ENCODE measurements at places on chromosomes 13 and 19.

DNA sequence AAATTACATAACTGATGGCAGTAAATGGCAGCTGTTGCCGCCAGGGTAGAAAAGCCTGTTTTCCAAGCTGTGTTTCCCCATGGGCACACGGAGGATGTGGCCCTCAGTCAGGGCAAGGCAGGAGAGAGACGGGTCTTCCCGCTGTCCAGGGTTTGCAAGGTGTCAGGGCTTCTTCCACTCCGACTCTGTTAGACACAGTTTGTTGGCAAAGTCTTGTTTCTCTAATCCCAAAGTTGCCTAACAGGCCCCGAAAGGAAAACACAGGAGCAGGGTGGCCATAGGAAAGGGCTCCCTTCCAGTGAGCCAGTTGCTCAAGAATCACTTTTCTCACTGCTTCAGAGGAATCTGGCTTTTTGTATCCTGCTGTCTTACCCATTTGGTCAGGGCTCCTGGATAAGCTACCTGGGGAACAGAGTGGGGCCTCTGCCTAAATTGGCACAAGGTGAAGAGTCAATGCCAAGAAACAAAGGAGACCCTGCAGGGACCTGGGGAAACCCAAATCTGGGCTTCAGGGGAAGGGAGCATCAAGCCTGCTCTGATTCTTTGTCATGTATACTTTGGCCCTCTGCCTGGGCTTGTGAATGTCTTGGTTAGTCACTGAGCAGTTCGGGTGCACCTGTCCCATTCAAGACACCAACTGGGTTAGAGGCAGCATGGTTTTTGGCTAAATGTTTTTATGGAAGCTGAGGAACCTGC, 29.0 kb upstream of the CXCL17 start:
- no peak for DNase-seq

DNA sequence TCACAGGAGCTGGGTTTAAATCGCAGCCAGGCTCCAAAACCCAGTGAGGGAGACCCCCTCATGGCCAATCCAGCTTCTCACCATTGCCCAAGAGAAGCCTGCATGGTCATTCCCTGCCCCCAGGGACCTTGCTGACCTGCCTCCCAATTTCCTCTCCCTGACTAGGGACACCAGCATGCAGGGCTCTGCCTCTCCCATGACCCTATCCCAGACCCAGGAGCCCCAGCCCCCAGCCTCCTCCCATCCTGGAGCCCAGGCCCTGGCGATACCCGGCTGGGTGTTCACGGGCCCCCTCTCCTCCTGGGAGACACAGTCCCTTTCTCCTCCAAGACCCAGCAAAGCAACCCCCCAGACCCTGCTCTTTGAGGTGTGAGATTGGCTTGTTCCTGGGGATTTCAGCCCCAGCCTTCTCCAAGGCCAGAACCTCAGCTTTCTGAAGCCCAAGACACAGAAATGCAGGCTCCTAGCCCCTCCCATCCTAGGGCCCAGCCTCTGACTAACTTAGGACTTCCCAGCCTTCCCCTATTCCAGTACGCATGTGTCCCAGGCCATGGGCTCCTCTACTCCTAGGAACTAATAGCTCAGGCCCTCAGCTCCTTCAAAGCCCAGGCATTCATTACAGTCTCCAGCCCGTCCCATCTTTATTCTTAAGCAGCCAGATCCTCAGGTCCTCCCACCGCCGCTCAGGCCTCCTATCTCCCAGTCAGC, 1.1 kb downstream of the GYS1 start:
- peak; percentile 59 for DNase-seq

DNA sequence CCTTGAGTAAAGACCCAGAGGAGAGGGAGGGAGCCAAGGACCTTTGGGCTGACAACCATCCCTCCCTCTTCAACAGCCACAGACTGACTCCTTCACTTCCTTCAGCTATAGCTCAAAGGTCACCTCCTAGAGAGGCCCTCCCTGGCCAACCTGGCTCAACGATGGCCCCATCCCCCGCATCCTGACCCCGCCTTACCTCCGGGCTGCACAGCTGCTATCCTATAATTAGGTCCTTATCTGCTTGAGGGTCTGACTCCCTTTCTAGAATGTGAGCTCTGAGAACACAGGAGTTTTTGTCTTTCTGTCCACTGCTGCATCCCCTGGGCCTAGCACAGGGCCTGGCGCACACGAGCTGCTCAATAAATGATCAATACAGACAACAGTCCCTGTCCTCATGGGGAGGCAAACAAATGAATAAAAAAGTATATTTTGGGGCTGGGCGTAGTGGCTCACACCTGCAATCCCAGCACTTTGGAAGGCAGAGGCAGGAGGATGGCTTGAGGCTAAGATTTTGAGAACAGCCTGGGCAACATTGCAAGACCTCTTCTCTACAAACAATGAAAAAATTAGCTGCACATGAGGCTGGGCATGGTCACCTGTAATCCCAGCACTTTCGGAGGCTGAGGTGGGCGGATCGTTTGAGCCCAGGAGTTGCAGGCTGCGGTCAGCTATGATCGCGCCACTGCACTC, 6.6 kb upstream of the LGALS4 start:
- DNase-seq = no peak

GRCh38 chr13:48234566-48235340, 1.7 kb downstream of the ITM2B start:
- DNase-seq = no peak

DNA sequence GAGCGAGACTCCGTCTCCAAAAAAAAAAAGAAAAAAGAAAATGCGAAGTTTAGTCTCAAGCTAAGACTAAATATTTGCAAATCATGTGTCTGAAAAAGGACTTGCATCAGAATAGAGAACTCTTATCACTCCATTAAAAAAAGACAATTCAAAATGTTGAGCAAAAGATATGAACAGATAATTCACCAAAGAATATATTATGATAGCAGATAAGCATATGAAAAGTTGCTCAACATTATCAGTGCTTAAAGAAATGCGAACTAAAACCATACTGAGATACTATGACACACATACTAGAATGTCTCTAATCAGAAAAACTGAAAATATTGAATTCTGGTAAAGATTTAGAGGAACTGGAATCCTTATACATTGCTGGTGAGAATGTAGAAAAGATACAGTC, 38.7 kb upstream of the SACS start:
- DNase-seq = no peak

GRCh38 chr19:42018503-42019193, 24.6 kb upstream of the ATP1A3 start:
- no peak for DNase-seq

- DNase-seq = no peak
These were observed 4.2 kb upstream of the CERS4 start for GRCh38 chr19:8204961-8205360.

GRCh38 chr19:38003438-38004185, 96.6 kb downstream of the SIPA1L3 start:
- peak; percentile 84 for DNase-seq

DNA sequence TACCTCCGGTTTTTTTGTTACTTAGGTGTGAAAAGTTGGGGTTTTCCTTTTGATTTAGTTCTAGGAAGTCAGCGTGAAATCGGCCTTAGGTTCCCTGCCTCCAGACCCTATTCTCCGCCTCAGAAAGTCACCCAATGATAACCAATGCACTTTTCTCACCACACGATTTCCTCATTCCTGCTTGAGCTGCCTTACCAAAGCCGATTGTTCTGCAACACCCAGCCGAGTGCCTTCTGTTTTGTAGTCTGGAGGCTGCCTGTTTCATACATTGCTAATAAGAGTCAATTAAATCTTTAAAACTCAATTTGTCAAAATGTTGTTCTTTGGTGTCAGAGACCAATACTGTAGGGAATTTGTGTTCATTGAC, 39.7 kb downstream of the GJA3 start:
- DNase-seq = no peak

DNA sequence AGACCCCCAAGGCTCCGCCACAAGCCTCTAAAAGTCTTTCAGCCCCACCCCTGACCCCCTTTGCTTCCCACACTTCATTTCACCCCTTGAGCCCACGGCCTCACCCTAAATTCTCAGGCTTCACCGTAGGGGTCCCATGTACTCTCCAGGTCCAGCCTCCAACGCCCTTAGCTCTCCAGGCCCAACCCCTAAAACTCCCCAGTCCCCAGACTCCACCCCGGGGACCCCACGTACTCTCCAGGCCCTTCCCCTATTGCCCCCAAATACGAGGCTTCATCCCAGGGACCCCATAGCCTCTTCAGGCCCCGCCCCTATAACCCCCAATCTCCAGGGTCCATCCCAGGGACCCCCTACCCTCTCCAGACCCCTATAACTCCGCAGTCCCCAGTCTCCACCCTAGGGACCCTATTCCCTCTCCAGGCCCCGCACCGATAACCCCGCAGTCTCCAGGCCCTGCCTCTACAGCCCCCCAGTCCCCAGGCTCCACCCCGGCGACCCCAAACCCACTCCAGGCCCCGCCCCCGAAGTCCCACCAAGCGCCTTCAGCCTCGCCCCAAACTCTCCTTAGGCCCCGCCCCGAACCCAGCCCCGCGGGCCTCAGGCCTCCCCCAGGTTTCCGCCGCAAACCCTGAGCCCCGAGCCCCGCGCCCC, 619 bp downstream of the MED16 start:
- no peak for DNase-seq

DNA sequence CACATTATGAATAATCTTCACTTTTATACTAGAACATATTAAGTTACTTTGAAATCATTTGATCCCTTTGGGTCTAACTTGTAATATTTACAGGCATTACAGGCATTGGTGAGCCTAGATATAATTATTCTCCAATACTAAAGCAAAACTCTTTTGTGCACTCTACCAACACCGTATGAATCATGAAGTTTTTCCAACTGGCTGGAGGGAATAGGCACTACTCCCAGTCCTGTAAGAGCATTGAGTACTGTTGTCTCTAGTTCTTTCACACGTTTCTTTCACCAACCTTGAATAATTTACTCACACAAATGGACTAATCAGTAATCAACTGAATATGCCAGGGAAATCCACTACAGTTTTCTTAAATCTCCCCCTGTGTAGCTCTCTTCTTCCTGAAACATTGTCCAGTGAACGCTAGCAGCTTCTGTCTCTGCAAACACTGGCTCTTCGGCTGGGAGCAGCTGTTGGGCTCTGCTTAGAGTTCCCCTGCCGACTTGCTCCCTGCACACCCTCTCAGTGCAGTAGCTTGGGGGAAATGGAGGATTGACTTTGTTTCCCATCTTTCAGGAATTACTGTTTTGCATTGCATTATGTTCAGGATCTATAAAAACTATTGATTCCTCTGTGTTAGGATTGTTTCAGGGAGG, 476.7 kb downstream of the RFC3 start:
- DNase-seq = no peak

DNA sequence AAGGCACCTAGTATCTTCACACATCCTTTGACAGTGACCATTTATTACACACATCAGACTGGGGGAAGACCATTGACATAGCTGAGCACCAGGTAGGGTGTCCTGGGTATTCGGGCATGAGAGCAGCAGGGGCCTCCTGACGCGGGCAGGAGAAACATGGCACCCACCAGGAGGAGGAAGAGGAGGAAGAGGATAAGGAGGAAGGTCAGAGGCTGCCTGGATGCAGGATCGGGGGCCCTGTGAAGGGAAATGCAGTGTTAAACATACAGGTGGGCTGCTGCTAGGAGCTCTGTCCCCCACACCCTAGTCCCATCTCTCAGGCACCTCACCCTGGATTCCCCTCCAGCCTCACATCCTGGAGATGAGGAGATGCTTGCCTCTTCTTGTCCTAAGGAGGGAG, 5.3 kb downstream of the SYNE4 start:
- DNase-seq = no peak

- no peak for DNase-seq
These were observed 14.7 kb downstream of the MAG start for GRCh38 chr19:35306473-35307246.

- DNase-seq = no peak
These were observed 260.0 kb downstream of the NDFIP2 start for GRCh38 chr13:79740991-79741390.

DNA sequence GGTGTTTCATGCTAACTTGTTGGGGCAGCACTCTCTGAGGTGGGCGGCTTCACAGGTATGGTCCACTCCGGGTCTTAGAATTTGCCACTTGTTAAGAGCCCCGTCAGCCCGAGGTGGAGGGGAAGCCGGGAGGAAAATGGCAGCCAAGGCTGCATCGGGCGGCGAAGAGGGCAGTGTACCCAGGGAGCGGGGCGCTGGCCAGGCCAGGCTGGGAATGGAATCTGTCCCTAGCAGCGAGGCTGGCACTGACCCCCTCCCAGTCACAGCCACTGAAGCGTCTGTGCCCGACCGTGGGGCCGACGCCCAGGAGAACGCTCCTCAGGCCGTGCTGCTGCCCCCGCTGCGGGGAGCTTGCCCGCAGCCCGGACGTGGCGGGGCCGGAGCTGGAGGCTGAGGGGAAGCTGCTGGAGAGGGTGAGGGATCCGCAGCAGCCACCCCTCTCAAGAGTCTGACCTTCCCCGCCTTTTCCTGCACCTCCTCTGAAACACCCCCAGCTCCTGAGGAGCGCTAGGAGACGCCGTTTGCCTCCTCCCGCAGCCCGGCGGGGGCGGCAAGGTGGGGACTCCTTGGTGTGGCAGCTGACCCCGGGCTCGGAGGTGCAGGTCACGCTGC, 313.8 kb upstream of the SPRY2 start:
- no peak for DNase-seq

GRCh38 chr13:75178436-75178835, 303.5 kb downstream of the TBC1D4 start:
- no peak for DNase-seq

GRCh38 chr13:86541461-86541860, 742.2 kb upstream of the SLITRK6 start:
- DNase-seq = no peak

GRCh38 chr13:31208559-31209122, 8.9 kb downstream of the B3GLCT start:
- no peak for DNase-seq

GRCh38 chr13:36887758-36888521, 32.1 kb downstream of the SMAD9 start:
- no peak for DNase-seq

GRCh38 chr13:27857282-27857681, 62.5 kb upstream of the PDX1 start:
- DNase-seq = no peak

DNA sequence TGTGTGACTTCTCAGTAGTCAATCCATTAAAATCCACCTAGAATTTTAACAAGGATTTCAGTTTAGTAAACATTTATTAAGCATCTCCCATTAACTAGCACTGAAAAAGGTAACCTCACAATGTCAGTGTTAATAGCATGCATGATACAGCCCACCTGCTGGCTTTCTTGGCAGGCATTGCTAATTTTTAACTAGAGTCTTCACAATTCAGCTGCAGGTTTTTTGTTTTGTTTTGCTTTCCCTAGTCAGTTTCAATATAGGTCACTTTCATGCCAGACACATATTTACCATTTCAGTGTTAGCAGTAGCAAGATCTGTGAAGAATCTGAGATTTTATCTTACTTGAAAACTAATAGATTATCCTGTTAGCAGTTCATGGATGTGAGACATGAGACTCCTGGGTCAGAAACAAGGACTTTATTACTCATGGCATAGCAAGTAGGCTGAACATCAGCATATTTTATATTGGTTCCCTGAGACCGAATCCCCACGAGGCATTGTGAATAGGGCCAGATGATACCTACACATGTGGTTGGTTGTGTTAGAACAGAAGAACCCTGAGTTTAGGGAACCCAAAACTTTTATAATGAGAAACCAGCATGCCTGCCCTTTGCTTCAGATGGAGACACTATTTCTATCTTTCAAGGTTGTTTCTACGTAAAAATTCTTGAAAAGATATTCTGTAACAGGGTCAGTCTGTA, 198.0 kb upstream of the HTR2A start:
- DNase-seq = no peak

- DNase-seq = no peak
These were observed 936.9 kb downstream of the EFNB2 start for GRCh38 chr13:105598529-105598928.

GRCh38 chr13:46759846-46760245, 37.1 kb downstream of the ESD start:
- DNase-seq = no peak

Measured in GM04504 (cell line).